ENCODE measurements at places on chromosomes 1 and 21.

- no peak for DNase-seq
Observed at GRCh38 chr21:37032293-37032692, 25.8 kb downstream of the RIPPLY3 start.

GRCh38 chr1:37677143-37677439 is 15.2 kb upstream of the CDCA8 start:
- no peak for DNase-seq

GRCh38 chr1:30123896-30124295 is 599.5 kb downstream of the MATN1 start:
- DNase-seq = no peak

GRCh38 chr1:231683439-231684165 is 57.0 kb downstream of the DISC1 start:
- no peak for DNase-seq

GRCh38 chr1:55313903-55314302 is 98.7 kb upstream of the USP24 start:
- DNase-seq = no peak

GRCh38 chr1:85220756-85221201 is 20.0 kb upstream of the SYDE2 start:
- DNase-seq = no peak

GRCh38 chr21:44684077-44684476 is 2.1 kb upstream of the KRTAP12-1 start:
- no peak for DNase-seq

DNA sequence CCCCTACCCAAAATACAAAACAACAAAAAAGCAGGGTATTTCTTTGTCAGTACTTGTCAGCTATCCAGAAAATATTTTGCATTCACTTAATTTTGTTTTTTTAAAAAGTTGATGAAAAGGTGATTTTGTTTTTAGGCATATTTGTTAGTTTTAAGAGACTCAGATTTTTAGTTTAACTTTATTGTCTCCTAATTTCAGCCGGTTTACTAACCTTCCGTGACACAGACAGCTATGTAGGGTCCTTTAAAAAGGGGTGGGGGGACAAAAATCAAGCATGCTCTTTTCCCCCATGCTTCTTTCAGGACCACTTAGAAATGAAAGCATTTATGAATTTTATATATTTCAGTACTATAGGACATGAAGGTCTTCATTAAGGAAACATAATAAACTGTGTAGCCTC is 1.6 kb downstream of the PBX1 start:
- no peak for DNase-seq

DNA sequence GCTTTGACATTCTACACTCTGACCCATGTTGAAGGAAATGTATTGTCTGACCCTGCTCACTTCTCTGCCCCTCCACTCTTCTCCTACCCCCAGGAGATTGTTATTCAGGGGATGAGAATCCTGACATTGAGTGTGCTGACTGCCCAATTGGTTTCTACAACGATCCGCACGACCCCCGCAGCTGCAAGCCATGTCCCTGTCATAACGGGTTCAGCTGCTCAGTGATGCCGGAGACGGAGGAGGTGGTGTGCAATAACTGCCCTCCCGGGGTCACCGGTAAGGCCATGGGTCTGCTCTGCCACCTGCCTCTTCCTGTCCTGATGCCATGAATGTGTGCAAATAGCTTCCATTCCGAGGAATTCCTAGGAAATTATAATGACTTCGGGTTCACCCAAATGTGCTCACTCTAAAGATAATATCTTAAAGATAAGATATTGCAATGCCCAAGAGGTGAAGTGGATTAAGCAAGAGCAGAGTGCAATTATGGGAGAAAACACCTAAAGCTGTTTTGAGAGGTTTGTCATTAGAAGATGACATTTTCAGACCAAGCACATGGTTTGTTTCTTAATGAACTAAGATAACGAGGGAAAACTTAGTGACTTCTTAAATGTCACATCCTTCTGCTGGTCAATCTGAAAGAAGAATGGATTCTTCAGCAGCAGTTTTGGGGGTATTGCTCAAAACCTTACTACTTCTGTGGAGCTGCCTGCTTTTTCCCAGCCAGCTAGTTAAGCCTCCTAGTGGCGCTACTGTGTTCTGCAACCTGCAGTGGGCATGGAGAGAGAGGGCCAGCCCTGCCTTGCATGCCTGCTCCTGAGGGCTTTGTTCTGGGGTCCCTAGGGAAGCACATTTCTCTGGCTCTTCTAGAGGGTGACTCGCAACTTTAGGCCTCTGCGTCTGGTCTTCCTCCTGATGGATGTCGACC is 41.6 kb downstream of the LAMC2 start:
- peak; percentile 16 for DNase-seq

- DNase-seq = no peak
Observed at GRCh38 chr1:85459290-85459689, 5.7 kb downstream of the DDAH1 start.
